ENCODE measurements at places on chromosomes 11 and 22. TPM values are rescaled to one million over a fixed set of nuclear protein-coding genes. Genes with fewer than 3 reads are reported as not detected.
A peak's percentile ranks its signal among the peaks of the same experiment; 100 is the strongest.

DNA sequence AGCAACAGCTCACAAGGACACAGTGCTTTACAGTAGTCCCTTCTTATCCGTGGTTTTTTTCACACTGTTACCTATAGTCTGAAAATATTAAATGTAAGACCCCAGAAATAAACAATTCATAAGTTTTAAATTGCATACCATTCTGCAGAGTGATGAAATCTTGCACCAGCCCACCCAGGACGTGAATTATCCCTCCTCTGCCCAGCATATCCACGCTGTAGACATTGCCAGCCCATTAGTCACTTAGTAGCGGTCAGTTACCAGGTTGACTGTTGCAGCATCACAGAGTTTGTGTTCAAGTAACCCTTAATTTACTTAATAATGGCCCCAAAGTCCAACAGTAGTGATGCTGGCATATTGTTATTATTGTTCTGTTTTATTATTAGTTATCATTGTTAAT, 3.6 kb downstream of the CLTCL1 start:
- peaks cover 15% of the 10 kb centered on the region for H3K4me1 ChIP-seq
- H3K4me3 ChIP-seq: no peak overlapping the region
- peaks cover 32% of the 10 kb centered on the region for H3K27me3 ChIP-seq
- DNase-seq: no peak
- H3K27ac ChIP-seq: peak overlapping the region; percentile 37
- H3K36me3 ChIP-seq: no peaks in the 10 kb centered on the region

DNA sequence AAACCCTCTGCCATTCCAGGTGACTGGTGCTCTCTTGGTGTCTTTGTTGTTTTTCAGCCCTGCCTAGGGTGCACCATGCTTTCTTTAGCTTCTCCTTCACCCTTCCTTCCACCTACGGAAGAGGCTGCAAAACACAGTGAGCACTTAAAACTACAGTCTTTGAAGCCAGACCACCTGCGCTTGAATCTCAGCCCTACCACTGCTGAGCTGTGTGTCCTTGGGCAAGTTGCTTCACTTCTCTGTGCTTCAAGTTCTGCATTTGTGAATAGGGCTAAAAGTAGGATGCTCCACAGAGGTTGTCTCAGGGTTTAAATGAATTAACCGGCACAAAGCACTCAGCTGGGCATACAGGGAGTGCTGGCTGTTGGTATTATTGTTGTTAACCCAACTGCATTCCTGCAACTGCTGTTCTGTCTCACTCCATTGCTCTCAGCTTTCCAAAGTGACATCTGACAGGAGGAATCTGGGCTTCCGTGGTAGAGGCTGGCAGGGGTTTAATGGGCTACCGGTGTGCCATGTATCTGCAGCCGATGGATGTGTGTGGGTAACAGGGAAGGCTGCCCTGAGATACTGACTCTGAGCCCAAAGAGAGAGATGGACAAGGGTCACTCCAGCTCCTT, 139.3 kb downstream of the FBXO7 start:
- no peak overlapping the region for H3K27ac ChIP-seq
- peaks cover 1% of the 10 kb centered on the region for H3K4me1 ChIP-seq
- H3K36me3 ChIP-seq: no peaks in the 10 kb centered on the region
- H3K27me3 ChIP-seq: peaks cover 7% of the 10 kb centered on the region

- H3K4me3 ChIP-seq: no peak overlapping the region
- no peak overlapping the region for H3K27ac ChIP-seq
- no peaks in the 10 kb centered on the region for H3K36me3 ChIP-seq
- no peak for DNase-seq
- peaks cover 2% of the 10 kb centered on the region for H3K4me1 ChIP-seq
- H3K27me3 ChIP-seq: no peaks in the 10 kb centered on the region
Measured at GRCh38 chr11:26199331-26200095, 132.4 kb upstream of the ANO3 start.

DNA sequence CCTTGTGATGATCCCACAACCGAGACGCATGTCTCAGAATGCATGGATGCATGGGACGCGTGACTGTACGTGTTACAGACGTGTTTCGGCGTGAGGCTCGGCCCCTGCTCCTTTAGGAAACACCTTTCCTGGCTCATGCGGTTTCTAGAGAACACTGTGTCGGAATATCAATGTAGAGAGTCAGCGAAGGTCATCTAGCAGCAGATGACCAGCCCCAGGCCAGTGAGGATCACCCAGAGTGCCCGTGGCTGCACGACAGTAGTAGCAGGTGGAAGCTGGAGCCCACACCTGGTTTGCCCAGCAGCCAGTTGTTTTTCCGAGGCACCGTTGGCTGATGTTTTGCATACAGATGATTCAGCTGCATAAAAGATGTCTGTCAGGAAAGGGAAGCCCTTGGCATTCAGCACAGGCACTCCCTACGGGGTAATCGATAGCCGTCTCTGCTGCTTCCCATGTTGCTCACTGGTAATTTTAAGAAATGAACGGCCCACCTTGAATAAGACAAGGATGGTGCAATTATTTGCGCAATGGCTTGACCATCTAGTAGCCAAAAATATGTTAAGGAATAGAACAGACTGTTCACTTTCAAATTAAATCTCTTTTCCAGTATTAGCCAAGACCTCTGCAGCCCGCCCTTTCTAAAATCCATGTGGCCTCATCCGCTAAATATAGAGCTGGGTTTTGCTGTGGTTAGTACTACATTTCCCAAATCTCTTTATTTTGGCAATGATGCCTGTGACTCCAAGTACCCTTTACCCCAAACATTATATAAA, 1.1 kb upstream of the CLTCL1 start:
- peaks cover 15% of the 10 kb centered on the region for H3K4me1 ChIP-seq
- peak overlapping the region; percentile 94 for H3K4me3 ChIP-seq
- peak overlapping the region; percentile 52 for H3K27ac ChIP-seq
- H3K36me3 ChIP-seq: no peaks in the 10 kb centered on the region

- H3K27ac ChIP-seq: no peak overlapping the region
- no peak for DNase-seq
- no peak overlapping the region for H3K4me3 ChIP-seq
Measured at GRCh38 chr11:27678242-27678641, 22.0 kb downstream of the BDNF start.

DNA sequence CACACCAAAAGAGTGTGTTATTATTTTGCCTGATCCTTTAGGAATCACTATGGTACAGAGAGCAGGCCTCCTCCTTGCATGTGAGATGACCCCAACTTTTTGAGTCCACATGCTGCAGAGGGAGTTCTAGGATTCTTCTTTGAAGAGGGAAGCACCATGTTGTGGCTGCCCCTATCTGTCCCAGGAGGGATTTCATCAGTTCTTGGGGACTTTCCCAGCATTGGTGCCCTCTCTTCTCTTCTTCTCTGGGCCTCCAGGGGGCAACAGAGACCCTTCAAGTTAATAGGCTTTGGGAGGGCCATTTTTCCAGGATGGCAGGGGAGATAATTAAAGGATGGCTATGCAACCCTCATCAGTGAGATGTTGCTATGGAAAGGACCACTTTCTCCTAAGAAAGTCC, 3.6 kb downstream of the MMP1 start:
- no peak overlapping the region for H3K4me3 ChIP-seq
- H3K36me3 ChIP-seq: no peaks in the 10 kb centered on the region
- no peaks in the 10 kb centered on the region for H3K27me3 ChIP-seq
- H3K4me1 ChIP-seq: no peaks in the 10 kb centered on the region
- no peak for DNase-seq

DNA sequence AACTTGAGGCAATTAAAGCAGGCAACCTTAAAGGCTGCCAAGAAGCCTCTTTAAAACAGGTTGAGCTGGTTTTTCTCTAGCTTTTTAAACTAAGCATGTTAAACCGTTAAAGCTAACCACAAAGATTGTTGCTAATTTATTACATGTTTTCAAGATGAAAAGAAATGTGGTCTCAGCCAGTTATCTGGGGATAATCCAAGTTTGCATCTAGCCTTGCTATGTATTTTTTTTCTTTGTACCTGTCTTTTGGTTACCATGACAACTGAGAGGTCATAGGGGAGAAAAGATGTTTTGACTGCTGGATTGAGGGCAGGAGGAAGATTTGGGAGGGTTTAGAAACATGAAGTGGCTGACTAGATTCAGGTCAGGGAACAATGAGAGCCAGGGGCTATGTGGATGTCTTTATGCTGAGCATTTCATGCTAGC, 19.2 kb upstream of the PGM2L1 start:
- peak overlapping the region; percentile 18 for H3K27ac ChIP-seq
- H3K4me1 ChIP-seq: peaks cover 13% of the 10 kb centered on the region
- H3K4me3 ChIP-seq: no peak overlapping the region
- no peak for DNase-seq

DNA sequence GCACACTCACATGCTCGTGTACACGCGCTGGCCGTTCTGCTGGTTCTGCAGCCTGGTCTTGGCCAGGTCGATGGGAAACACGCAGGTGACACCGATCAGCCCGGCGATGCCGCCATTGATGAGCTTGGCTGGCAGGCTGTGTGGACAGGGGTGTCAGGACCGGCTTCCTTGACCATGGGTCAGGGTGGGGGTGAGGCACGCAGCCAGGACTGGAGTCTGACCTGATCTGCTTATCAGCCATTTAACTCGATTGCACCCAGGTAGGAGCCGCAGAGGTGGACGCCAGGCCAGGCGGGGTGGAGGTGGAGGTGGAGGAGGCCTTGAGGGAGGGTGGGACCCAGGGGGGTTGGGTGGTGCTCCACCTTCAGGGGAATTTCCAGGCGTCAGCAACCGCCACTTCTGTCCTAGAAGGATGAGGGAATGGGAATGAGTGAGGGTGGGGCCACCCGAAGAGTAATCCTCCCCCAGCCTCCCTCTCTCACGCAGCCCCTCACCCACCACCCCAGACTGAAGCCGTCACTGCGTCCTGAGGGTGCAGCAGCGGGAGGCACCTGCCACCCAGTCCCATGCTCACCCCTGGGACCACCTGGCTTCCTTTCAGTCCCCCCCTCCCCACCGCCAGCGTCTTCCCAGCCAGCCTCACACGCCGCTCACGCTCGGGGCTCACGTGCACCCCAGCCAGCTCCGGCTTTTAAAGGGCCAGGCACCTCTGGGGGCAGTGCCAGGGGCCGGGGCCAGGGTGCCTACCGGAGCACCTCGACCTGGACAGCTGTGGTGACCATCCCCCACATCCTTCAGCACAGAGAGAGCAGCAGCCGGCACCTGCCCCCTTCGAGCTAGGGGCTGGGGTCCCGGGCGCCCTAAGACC, 3.1 kb downstream of the SLC25A22 start:
- H3K36me3 ChIP-seq: no peaks in the 10 kb centered on the region
- H3K27ac ChIP-seq: no peak overlapping the region
- H3K4me3 ChIP-seq: no peak overlapping the region

- H3K27me3 ChIP-seq: no peaks in the 10 kb centered on the region
- no peaks in the 10 kb centered on the region for H3K4me1 ChIP-seq
- H3K36me3 ChIP-seq: no peaks in the 10 kb centered on the region
- H3K27ac ChIP-seq: no peak overlapping the region
Measured at GRCh38 chr11:86447763-86448480, 73.2 kb downstream of the CCDC81 start.

DNA sequence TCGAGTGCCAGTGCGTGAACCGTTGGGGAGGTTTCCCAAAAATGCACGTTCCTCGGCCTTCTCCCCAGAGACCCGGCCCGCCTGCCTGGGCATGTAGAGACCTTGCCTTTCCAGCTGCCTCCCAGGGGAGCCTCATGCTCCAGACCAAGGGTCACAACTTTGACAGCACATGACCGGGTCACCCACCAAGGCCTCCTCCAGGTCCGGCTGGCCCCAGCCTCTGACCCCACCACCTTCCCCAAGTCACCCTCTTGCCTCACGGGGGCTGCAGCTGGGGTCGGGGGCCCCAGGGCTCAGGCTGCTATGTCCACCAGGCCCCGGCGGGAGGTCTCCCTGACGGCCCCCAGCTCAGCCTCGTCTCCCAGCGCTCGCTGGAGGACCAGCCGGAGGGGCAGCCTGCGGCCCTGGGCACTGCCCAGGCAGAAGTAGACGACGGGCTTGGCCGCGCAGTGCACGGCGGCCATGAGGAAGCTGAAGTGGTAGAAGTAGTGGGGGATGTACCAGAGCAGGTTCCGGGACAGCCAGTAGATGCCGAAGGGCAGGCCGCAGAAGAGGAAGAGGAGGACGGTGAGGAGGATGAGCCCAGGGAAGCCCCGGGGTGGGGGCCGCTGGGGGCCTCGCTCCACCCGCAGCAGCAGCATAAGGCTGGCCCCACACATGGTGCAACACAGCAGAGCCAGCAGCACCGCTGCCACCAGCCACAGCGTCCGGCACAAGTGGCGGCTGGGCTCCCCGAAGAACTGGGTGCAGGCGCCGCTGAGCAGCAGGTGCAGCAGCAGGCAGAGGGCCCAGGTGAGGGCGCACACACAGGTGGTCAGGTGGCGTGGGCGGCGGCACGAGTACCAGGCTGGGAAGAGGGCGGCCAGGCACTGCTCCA, 4.4 kb downstream of the MRGPRE start:
- H3K27ac ChIP-seq: no peak overlapping the region
- H3K36me3 ChIP-seq: no peaks in the 10 kb centered on the region
- peaks cover 34% of the 10 kb centered on the region for H3K27me3 ChIP-seq

DNA sequence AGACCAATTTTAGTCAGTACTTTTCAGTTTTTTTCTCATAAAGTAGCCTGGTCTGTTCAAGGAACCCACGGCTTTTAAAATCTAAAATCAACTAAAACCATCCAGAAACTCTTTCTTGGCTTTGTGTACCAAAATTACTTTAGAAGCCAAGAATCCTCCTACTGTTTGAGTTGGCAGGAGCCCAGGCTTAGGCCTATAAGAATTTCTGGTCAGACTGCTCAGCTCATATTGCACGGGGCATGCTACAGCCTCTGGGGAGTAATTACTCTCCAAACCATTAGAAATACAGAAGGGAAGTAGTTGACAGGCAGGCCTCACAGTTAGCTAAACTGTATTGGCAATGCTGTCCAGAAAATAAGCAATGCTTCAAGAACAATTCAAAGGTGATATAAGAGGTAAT, 1862.9 kb upstream of the RAG2 start:
- no peak overlapping the region for H3K27ac ChIP-seq
- no peaks in the 10 kb centered on the region for H3K4me1 ChIP-seq
- no peaks in the 10 kb centered on the region for H3K27me3 ChIP-seq
- no peak overlapping the region for H3K4me3 ChIP-seq
- no peaks in the 10 kb centered on the region for H3K36me3 ChIP-seq
- no peak for DNase-seq

GRCh38 chr11:30559004-30559403, 27.1 kb downstream of the MPPED2 start:
- H3K4me3 ChIP-seq: no peak overlapping the region
- no peak overlapping the region for H3K27ac ChIP-seq
- no peaks in the 10 kb centered on the region for H3K27me3 ChIP-seq
- H3K36me3 ChIP-seq: peaks cover 12% of the 10 kb centered on the region
- H3K4me1 ChIP-seq: peaks cover 15% of the 10 kb centered on the region

- H3K27me3 ChIP-seq: no peaks in the 10 kb centered on the region
- H3K27ac ChIP-seq: peak overlapping the region; percentile 81
- H3K4me1 ChIP-seq: peaks cover 13% of the 10 kb centered on the region
- DNase-seq: no peak
Measured at GRCh38 chr22:25083807-25084200, 115.9 kb upstream of the CRYBB3 start.

The MRTFA gene
- 54.4 TPM for total RNA-seq

The NAV2 gene
- 88.3 TPM for total RNA-seq

The VPREB1 gene
- not detected for total RNA-seq

The LRRC55 gene
- total RNA-seq: 0.12 TPM

The ARL14EP gene
- 29.2 TPM for total RNA-seq

The VWCE gene
- total RNA-seq: 40.1 TPM

The GTPBP1 gene
- total RNA-seq: 64.9 TPM

The OR10G6 gene
- total RNA-seq: not detected

The MN1 gene
- 5.5 TPM for total RNA-seq
